NCI-H460 (cell line): ENCODE measurements at places on chromosomes 3 and 15. TPM values are rescaled to one million over a fixed set of nuclear protein-coding genes. Genes with fewer than 3 reads are reported as not detected.

The GXYLT2 gene
- 4.3 and 6.5 TPM in 2 replicates for total RNA-seq

The ADPRH gene
- 0.06 and 0.30 TPM in 2 replicates for total RNA-seq

The TRIM42 gene
- not detected in 2 replicates for total RNA-seq

- no peak for DNase-seq
Measured at GRCh38 chr3:32195995-32196540, 42.4 kb upstream of the CMTM8 start.

DNA sequence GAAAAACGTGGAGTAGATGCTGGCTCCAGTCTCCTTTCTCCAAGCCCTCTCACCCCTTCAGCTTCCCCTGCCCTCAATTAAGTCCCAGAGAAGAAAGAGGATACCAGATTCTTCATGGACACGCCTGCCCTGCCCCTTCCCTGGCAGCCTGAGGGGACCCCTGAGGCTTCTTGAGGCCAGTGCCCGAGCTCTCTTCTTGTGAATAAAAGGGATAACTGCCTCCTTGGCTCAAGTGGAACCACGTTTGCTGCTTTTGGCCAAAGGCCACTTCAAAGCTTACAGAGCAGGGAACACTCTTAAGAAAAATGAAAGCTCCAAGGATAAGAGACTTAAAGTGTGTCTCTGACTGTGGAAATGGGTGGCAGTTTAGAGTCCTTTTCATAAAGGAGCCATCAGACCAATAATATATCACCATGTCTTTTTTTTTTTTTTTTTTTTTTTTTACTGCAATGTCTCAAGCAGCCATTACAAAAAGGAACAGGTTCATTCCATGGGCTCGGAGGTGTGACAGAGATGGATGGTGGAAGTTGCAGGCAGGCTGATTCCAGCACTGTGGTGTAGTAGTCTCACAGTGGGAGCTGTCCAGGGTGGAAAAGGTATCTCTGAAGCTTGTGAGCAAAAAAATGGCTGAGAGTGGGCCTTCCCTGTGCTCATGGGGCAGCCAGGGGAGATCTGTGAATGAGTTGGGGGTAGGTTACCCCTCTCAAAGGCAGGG lies 108.8 kb downstream of the SEMA5B start:
- no peak for DNase-seq

GRCh38 chr3:174325834-174326700 lies 533.1 kb upstream of the NAALADL2 start:
- DNase-seq: no peak

DNA sequence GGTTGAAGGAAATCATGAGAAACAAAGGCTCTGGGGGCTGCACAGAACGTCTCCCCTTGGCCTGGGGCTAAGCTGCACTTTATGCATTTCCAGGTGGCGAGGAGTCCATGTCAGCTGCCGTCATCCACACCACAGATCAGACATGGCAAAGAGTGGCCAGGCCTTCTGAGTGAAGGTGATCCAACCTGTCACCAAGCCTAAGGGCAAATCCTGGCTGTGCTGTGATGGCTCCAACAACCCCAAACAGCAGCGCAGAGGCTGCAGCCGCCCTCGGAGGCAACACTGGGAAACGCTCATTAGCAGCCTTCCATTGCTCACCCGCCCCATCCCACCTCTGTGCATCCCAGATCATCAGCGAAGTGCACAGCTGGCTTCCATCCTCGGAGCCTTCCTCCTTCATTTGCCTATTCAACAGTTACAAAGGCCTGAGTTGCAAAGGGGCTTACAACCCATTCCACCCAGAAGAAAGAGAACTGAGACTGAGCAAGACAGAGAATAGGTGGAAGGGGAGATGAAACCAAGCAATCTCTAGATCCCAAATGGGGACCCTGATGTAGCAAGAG lies 55.7 kb downstream of the SRGAP3 start:
- no peak for DNase-seq
